ENCODE measurements at places on chromosomes 5 and 9.

DNA sequence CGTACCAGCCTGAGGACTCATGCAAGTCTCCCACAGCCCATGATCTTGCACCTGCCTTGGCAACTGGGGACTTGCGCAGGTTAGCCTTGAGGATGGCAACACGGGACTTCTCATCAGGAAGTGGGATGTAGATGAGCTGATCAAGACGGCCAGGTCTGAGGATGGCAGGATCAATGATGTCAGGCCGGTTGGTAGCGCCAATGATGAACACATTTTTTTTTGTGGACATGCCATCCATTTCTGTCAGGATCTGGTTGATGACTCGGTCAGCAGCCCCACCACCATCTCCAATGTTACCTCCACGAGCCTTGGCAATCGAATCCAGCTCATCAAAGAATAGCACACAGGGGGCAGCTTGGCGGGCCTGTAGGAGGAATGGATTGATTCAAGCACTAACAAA, 13.0 kb downstream of the VCP start:
- DNase-seq = no peak

GRCh38 chr5:10056228-10056760, 193.4 kb downstream of the ATPSCKMT start:
- DNase-seq = peak; percentile 28

- DNase-seq = no peak
These were observed 64.1 kb upstream of the SPOCK1 start for GRCh38 chr5:137563301-137563645.

- DNase-seq = peak; percentile 57
These were observed 102.5 kb upstream of the PANK3 start for GRCh38 chr5:168681556-168682183.

DNA sequence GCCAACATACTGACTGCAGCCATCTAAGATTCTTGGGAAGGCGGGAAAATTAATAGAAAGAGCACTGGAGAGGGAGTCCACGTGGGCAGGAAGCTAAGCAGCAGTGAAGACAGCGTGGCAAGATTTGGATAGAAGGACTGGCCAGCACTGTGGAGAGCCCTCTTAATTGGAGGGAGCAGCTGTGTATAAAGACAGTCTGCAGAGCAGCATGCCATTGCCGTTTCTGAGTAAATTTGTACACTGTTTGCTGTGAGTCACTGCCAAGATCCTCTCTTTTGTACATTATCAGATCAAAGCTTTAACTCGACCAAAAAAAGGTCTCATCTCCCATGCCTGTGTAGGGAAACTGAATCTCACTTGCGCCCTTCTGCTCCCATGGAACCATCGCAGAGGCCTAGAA, 45.3 kb downstream of the INSYN2B start:
- no peak for DNase-seq

GRCh38 chr9:134870746-134871662, 9.6 kb upstream of the FCN2 start:
- DNase-seq = no peak

- DNase-seq = no peak
These were observed 26.4 kb downstream of the TDRD7 start for GRCh38 chr9:97438257-97438656.

- no peak for DNase-seq
These were observed 405.4 kb downstream of the ZSWIM6 start for GRCh38 chr5:61737301-61737963.

- DNase-seq = no peak
These were observed 154.6 kb downstream of the FSTL4 start for GRCh38 chr5:133457439-133458355.

DNA sequence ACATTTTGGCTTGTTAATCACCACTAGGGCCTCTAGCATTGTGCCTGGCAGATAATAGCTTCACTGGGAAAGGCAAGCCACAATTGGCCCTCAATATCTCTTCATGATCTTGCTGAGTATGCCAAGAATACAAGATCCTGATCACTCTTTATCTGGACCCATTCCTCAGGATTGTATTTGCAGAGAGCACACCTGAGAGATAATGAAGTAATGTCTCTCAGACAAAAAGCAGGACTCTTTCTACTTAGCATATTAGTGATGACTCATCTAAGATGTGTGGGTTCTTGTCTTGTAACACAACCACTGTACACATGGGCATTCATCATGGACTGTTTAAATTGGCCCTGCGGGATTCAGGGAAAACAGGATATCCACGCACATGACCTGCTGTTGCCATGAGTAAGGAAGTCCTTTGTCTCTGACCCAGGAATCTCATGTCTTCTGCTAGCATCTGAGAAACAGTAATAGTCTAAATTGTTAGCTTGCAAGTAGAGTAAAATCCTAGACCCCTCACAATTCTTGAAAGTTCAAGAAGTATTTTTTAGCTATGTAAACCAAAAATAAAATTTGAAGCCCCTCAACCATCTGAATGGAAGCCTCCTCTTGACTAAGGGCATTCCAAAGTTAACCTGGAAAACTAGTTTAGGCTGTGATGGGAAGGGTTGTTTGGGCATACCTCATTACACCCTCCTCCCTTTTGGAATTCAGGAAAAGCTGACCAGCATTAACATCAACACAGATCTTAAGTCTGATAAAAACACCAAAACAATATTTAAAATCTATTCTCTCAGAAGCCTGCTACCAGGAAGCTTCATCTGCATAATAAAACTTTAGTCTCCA, 28.0 kb upstream of the NFIL3 start:
- DNase-seq = no peak

DNA sequence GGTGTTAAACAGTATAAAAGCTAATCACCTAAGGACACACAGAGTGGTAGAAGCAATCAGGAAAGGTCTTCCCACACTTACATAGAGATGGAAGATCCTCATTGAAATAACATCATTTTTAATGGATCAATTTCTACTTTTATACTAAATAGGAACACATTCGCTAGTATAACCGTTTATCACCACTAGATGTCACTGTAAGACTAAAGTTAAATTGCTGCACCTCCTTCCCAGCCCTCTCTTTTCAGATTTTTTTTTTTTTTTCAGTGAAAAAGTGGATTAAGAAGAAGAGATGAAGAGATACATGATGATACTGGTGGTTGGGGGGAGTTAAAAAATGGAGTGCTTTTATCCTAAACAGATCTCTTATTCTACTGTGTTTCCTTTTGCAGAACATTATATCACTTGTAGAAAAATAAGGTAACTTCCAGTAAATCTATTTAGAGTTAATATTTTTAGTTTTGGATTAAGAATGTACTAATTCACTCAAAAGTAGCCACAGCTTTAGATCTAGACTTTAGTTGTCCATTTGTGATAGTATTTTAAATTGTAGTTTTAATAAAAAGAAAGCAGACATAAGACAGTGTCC, 116.9 kb upstream of the ARRDC3 start:
- DNase-seq = peak; percentile 2

GRCh38 chr5:98573834-98574320, 199.6 kb upstream of the RGMB start:
- DNase-seq = peak; percentile 10

GRCh38 chr5:120852222-120852860, 388.2 kb downstream of the PRR16 start:
- DNase-seq = no peak
